Astrocyte of the cerebellum (primary cell): ENCODE measurements at places on chromosomes 2 and 18.

- DNase-seq = no peak
Measured at GRCh38 chr2:45043174-45043573, 33.9 kb upstream of the SIX2 start.

- DNase-seq = no peak
Measured at GRCh38 chr18:11992096-11992790, 10.9 kb downstream of the IMPA2 start.

GRCh38 chr2:231300722-231301076 is 94.8 kb upstream of the B3GNT7 start:
- DNase-seq = no peak

DNA sequence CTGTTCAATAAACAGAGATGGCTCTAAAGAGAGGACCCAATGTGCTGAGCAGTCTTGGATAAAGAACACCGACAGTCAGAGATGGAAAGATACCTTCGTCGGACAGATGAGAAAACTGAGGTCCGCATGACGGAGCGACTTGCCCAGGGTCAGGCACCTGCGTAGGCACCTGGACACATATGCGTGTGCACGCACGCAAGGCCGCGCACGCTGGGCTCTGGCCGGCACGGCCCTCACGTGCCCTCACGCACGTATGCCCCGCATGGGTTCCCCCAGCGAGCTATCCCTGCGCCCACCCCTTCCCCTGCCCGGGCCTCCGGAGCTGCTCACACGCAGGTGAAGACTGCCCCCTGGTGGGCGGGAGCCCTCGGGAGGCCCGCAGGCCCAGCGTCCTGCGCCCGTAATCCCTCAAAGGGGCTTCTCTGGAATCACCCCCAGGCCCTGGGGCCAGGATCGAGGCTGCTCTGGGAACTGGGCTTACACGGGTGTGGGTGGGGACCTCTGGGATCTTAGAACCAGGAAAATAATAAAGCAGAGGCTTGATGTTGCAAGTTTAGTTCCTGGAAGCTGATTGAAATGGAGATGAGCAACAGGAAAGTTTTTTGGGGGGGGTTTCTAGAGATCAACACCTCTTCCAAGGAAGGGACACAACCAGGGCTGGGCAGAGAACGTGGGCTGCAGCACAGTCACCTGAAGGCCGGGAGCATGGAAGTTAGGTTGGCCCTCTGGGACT is 246.3 kb downstream of the TNS1 start:
- no peak for DNase-seq

GRCh38 chr18:59041819-59042815 is 97.6 kb upstream of the SEC11C start:
- DNase-seq = no peak

GRCh38 chr2:119810049-119810630 is 50.4 kb downstream of the PTPN4 start:
- no peak for DNase-seq

DNA sequence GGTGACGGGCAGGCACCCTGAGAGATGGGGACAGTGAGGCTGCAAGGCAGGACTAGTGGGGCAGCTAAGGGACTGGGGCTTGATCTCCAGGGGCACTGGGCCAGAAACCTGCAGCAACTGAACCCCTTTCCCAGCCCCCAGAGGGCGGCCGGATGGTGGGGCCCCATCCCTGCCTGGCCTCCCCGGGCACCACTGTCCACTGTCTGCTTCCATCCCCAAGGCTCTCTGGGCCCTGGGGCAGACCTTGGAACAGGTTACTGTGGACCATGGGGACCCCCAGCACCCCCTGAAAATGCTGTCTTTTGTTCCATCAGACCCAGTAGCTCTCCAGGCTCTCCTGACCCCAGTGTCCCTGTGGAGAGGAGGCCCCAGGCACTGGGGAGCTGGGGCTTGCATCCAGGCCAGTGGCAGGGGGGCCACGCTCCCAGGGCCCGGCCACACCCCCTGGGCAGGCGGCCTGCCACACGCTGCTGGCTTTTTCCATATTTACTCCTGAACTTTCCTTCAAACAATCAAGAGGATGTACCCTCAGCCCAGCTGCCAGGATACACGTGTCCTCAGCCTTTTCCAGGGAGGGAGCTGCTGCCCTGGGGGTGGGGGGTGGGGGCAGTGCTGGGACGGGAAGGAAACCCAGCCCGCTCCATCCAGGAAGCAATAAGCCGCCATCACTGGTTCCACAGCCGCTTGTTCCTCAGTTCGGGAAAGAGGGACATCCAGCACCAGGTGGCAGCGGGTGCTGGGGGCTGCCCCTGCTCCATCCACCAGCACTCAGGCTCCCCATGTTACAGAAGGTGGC is 102.3 kb upstream of the ODC1 start:
- no peak for DNase-seq

DNA sequence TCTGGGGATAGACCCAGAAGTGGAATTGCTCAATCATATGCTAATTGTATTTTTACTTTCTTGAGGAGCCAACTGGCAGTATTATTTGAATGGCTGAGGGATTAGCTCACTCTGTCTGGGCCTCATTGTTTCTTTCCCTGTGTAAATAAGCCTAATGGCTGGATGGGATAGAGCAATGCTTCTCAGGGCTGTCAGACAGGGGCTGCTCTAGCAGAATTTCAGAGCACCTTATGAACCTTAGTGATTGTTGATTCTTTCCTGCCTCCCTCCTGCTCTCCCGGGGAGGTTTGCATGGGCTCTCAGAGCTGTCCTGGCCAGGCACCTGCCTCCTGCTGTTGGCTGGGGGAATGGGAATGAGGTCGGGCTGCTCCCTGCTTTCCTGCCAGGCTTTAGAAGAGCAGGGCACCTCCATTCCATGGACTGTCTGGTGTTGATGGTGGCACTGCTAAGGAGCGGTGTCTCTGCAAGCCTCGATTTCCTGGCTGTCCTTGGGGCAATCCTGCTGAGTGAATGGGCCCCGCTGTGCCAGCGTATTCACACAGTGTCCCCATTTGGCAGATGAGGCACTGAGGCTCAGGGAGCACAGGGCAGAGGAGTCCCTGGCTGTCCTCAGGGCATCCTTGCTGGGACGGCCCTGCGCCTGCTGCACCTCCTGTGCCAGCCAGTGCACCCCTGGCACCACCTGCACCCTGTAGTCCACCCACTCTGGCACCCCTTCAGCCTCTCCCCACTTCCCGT is 468.2 kb upstream of the HS6ST1 start:
- DNase-seq = peak; percentile 12

DNA sequence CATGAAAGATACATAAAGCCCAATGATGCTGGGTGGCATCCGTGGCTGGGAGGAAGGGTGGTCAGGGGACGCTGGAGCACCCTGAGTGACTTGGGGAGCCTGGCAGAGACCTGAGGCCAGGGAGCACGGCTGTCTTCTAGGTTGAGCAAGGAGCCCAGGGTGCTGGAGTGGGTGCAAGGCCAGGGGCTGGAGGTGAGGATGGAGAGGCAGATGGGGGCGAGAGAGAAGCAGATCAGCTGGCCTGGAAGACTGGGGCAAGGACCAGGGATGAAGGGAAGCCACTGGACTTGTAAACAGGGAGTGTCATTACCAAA is 52.2 kb downstream of the FAM178B start:
- DNase-seq = no peak

DNA sequence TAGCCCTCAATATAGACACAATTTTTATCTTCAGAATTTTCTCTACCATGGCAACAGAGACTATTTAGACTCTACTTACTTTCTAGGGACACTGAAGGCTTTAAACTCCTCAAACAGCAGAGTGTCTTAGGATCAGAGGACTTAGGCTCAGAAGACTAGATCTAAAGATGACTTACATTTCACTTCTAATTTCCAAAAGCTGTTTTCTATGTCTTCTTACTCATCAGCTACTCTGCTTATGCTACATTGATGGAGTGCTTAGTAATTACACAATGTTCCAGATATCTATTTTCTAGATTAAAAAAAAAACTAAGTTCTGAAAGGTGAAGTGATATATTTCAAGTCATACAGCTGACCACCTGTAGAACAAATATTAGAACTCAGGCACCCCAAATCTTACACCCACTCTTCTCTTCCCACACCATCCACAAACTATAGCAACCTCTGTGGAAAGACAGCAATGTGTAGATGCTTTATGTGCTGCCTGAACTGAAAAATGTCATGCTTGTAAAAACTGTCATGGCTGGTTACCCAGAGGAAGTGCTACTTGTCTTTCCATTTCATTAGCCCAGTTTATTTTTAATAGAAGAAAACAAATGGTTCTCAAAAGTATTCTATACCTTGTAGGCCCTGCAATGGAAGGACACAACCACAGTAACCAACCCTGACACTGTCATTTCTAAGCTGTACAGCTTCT is 831.0 kb upstream of the ACVR2A start:
- no peak for DNase-seq

- no peak for DNase-seq
Measured at GRCh38 chr2:41965173-41965908, 82.5 kb upstream of the PKDCC start.

DNA sequence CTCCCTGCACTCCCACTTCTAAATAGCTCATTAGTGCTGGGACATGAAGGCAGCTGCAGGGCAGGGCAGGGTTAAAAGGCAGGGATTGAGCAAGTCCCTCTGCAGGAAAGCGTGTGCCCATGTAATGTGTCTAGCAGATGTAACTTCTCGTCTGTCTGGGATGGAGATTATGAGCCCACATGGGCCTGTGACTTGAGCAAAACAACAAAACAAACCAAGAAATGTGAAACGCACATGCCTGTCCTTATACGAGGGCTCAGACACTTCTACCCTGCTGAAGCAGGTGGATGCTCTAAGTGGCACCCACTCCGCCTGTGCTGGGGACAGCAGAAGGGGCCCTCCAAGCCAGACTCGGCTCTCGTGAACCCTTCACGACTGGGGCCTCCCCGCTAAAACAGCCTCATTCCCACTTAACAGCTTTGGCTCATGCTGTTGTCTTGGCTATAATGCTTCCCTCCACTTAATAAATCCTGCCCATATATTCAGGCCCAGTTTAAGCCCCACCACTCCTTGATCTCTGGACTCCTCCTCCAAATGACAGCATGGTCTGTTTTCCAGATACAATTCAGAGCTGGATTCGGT is 40.9 kb downstream of the TMEM247 start:
- DNase-seq = no peak

DNA sequence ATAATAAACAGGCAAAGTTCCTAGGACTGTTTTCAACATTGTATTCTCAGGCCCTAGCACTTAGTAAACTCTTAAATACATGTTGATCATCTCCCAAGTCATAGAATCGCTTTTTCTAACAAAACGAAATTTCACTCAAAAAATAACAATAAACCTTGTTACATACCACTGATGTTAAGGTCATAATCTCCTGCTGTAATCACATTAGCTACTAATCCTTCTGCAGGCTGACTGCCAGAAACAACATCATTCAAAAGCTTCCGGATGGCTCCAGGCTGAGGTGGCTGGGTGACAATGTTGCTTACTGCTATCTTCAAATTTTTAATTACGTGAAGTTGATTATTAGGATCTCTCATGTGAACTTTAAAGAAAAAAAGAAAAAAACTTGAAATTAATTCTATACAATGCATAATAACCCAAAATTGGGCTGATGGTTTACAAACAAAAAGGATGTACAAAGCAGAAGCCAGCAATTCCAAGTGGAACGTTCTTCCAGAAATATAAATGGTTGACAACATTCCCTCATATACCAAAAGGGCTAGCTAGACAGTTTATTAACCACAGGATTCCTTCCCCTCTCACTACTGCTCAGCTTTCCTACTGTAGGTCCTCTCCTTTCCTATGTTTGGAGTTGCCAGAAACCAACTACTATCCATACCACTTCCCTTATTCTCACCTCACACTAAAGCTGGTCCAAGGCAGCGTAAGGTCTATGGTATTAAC is 11.6 kb downstream of the TRAPPC8 start:
- no peak for DNase-seq

DNA sequence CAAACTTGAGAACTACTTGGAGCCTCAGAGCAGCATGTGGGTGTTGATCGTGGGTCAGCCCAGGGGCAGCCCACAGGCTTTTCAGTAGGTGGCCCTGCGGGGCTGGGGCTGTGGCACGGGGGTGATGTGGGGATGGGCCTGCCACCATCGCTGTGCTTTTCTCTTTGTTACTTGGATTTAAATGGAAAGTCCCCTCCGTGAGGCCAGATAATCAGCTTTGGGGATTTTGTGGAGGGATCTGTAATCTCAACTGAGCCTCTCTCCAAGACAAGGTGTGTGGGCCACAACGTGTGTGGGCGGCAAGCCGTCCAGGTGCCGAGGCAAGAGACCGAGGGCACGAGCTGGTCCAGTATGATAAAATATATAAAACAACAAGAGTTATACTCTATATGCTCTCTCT is 16.7 kb downstream of the COLEC11 start:
- no peak for DNase-seq

- no peak for DNase-seq
Measured at GRCh38 chr2:192044496-192044895, 150.2 kb downstream of the TMEFF2 start.

DNA sequence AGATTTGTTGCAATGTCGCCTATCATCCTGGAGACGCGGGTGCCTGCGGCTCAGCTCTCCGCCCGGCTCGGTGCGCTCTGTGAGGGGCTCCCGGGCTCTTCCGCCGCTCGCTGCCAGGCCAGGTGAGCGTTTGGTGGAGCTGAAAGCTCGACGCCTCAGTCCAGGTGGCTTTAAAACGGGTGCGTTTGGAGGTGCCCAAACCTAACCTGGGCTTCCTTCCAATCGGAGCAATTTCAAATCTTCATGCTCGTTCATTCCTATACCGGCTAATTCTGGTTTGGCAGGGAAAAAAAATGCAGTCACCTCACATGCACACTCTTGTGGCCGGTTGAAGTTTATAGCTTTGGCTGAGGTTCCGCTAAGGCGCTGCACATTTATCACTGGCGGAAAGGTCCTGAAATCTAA is at the start of gene SLC16A14:
Gene SLC16A14 (minus strand): TSS at position 274 of the 405 bp plus-strand sequence. CDS start 9,572 bp downstream, outside the sequence.
- DNase-seq = peak; percentile 49

DNA sequence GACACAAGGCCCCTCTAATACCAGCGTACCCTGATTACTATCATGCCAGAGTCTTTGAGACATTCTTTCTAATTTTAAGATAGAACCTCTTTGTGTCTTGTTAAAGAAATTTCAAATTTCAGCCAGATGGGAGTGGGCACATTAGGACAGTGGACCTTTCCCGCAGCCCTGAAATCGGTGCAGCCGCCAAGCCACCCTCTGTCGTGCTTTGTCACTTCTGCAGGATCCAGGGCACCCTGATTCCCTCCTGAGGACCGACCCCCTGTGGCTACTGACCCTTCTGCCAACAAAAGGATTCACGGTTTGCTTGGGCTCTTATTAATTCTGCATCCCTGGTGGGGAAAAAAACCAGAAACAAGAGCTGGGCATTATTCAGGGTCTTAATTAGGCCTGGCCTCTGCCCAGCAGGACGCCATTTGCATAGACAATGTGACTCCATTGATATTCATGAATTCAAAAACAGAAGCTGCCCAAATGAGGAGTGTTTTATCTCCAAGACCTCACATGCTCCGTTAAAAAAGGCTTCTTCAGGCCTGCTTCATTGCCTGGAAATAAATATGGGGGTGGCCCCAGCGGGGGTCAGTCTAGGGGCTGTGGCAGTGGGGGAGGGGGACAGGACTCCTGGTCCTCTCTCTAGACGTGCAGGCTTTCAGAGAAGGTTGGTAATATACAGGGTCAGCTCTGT is 116.9 kb downstream of the ALPK2 start:
- no peak for DNase-seq

DNA sequence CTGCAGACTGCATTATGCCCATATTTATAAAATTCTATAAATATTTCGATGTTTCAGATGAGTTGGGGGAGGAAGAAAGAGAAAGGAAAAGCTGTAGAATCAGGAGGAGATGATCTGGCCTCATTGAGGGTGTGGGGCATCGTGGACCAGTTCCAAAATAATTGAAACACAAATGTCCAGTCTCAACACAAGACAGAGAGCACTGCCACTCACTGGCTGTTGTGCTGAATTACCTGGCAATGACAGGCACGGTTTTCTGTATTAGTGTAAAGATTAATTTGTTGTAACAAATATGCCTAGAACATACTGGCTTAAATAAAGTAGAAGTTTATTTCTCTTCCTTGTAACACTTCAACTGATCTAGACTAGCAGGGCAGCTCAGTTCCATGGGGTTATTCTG is 24.1 kb downstream of the POLE4 start:
- DNase-seq = no peak

- peak; percentile 12 for DNase-seq
Measured at GRCh38 chr18:29780816-29781215, 1261.7 kb downstream of the DSC3 start.
